ENCODE measurements at places on chromosomes 7 and 10.

DNA sequence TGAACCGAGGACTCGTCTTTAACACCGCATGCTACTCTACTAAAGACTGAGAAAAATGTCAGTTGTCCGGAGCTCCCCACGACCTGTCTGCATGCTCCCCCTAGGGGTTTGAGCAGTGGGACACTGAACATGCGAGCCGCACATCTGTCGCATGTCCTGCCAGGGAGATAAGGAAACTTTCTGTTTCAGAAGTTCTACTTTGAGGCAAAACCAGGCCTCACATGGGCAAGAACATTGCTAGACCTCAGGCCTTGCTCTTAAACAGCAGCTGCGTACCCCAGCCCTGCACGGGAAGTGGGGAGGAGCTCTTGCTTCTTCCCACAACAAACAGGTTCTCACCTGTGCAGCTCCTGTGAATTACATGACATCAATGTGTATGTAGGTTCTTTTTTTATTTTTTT is 30.3 kb upstream of the HERPUD2 start:
- DNase-seq: peak; percentile 71

DNA sequence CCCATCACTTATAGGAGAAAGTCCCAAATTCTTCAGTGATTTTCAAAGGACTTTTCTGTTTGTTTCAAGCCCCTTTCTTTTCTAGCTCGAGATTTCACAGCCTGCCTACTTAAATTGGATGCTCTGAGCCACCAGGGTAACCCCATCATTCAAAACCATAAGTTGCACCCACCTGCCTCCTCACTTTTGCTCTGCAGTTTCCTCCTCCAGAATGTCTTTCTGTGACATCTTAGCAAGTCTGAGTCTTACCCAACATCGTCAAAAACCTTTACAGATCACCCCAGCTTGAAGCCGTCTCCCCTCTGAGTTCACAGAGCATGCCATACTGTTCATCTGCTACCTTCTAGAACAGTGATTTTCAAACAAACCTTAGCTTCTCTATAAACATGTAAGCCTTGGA is 64.3 kb upstream of the CACNB2 start:
- no peak for DNase-seq

DNA sequence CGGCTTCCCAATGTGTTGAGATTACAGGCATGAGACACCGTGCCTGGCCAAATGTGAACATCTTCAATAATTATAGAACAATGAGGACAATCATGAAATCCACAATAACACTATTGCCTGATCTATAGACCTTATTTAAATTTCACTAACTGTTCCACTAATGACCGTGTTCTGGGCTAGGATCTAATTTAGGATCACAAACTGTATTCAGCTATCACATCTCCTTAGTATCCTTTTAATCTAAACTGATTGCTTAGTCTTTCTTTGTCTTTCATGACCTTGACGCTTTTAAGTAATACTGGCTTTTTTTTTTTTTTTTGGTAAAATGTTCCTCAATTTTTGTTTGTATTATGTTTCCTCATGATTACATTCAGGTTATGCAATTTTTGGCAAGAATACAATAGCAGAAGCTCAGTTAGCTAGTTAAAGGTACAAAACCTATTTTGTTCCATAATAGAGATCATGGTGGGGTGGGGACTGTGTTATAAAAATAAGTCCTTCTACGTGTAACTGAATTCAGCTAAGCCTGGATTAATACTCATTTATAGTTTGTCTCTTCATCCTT is 158.4 kb downstream of the AOAH start:
- no peak for DNase-seq

GRCh38 chr10:86708783-86709380 is 40.6 kb downstream of the LDB3 start:
- no peak for DNase-seq

- no peak for DNase-seq
Measured at GRCh38 chr7:155860840-155861479, 48.7 kb upstream of the SHH start.

GRCh38 chr7:66170309-66171231 is 34.6 kb upstream of the TPST1 start:
- DNase-seq: no peak

- DNase-seq: no peak
Measured at GRCh38 chr7:106190589-106191330, 78.6 kb upstream of the SYPL1 start.

- DNase-seq: peak; percentile 46
Measured at GRCh38 chr7:131011976-131012375, 278.0 kb upstream of the KLF14 start.

DNA sequence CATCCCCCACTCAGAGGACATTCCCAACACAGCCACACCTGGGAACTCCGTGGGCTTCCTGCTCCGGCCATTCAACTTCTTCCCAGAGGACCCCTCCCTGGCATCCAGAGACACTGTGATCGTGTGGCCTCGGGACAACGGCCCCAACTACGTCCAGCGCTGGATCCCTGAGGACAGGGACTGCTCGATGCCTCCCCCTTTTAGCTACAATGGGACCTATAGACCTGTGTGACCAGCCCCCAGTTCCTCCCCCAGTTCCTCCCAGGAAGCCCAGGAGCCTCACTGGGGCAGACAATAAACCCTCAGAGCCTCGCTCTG is 8.6 kb downstream of the AOC1 start:
- DNase-seq: no peak

DNA sequence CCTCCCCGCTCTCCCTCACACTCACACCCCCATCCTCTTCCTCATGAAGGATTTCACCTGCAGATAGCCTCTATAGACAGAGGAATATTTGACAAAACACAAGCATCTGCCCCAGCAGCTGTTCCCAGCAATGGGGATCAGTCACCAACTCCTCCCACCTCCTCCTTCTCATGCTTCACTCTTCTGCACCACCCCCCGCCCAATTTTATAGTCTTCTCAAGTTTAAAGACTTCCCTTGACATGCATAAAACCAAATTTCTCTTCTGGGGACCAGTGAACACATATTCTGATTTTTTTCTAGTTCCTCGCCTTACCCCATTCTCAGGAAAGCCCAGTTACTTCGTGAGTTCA is 654.4 kb downstream of the LRMDA start:
- DNase-seq: no peak

DNA sequence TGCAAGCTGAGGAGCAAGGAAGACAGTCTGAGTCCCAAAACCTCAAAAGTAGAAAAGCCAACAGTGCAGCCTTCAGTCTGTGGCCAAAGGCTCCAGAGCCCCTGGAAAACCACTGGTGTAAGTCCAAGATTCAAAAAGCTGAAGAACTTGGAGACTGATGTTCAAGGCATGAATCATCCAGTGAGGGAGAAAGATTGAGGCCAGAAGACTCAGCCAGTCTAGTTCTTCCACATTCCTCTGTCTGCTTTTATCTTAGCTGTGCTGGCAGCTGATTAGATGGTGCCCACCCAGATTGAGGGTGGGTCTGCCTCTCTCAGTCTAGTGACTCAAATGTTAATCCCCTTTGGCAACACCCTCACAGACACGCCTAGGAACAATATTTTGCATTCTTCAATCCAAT is 20.1 kb upstream of the MDFIC start:
- DNase-seq: no peak

DNA sequence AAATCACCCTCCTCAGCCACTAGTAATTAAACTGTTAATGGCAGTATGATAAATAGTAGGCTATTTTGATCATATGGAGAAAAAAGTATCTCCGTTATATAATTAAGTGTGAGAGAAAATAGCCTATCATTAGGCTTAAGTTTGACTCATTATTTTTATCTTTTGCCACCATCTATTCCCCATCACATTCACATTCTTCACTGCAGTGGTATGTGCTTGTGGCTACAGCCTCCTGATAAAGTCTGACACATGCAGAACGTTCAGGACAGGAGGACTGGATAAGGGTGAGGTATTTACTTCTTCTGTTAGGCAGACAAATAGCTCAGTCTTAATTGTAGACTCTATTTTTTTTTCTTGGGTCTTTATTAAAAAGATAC is 5.8 kb downstream of the NEBL start:
- no peak for DNase-seq

DNA sequence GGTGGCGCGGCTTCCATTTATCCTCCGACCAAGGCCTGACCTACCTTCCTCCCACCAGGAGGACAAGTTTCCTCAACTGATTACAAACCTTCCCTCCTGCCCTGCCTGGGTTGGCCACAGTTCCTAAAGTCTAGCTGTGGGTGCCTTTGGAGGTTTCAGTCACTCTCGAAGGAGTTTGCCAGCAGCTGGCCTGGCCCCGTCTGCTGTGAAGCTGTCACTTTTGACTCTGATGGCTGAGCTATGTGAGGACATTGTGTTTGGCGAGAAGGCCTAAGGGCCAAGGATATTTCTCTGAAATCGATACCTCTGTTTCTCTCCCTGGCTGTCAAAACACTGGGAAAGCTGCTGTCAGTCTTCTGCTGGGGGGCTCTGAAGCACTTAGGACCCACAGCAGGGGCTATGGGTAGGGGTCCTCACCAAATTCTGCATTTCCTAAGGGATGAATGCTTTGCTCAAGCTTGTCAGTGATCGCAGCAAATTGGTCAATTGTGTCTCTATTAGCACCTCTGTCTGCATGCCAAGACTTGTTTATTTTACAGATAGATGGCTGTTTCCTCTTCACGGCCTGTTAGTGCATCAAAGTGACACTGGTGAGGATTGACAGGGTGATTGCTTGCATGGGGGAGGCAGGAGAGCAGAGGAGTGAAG is 31.9 kb upstream of the SAMD8 start:
- no peak for DNase-seq

DNA sequence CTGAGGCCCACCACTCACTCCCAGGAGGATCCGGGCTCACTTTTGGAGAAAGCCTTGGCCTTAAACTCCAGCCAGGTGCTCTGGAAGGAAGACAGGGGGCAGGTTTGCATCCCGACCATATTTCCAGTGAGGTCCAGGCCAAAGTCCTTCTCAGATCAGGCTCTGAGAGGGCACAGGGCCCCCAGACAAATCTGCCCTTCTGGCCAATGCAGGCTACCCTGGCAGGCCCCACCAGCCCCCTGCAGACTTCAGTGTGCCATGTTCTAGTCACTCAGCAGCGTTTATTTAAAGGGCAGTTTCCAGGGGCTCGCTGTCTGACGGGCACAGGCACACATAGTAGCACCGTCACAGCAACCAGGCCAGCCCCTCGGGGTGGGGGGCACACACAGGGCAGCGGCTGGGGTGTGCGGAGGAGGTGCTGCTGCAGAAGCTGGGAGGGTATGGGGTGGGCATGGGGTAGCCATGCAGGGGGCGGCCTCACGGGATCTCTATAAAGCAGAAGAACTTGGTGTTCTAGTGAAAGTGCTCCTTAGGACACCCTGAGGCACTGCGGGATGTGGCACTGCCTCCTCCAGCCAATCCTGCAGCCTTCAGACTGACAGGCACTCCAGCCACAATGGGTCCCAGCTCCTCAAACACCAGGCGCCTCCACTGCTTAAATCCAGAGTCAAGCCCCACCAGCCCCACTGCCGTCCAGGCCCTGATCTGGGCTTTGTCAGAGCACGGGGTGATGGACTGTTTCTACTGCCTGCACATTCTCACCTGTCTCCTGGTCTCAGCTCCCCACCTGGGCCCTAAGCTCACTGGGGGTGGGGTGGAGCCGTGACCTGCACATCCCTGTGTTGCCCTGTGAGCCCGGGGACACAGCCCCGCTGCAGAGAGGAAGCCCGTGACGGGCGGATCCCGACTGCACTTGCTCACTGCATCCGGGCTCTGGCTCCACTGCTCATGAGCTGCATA is 9.6 kb upstream of the PYROXD2 start:
- no peak for DNase-seq

- no peak for DNase-seq
Measured at GRCh38 chr7:158771-159170, 33.6 kb upstream of the FAM20C start.

DNA sequence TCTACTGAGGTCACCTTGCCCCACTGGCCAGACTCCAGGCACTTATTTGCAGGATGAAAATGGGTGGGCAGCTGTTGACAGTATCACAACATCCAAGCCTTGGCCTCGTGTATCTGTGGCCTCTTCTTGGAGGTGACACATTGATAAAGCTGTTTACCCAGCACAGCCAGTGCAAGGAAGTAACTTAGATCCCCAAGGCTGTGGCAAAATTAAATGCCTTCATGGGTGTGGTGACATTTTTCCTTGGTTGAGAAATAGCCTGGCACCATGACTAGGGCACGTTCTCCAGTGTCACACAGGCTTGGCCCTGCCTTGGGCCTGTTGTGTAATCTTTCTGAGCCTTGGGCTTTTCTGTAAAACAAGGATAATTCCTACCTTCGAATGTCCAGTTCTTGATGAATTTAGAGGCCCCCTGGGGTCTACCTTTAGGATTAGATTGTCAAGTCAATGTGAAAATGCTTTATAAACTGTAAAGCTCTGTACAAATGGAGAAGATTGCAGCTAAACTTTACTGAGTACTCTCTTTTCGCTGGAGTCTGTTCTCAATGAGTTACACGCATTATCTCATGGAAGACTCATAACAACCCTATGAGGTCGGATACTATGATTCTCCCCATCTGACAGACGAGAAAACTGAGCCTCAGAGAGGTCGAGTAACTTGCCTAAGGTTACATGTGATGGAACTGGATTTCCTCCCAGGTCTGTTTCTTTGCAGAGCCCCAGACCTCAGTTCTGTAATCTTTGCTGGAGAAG is 46.7 kb upstream of the LOXL4 start:
- DNase-seq: no peak

DNA sequence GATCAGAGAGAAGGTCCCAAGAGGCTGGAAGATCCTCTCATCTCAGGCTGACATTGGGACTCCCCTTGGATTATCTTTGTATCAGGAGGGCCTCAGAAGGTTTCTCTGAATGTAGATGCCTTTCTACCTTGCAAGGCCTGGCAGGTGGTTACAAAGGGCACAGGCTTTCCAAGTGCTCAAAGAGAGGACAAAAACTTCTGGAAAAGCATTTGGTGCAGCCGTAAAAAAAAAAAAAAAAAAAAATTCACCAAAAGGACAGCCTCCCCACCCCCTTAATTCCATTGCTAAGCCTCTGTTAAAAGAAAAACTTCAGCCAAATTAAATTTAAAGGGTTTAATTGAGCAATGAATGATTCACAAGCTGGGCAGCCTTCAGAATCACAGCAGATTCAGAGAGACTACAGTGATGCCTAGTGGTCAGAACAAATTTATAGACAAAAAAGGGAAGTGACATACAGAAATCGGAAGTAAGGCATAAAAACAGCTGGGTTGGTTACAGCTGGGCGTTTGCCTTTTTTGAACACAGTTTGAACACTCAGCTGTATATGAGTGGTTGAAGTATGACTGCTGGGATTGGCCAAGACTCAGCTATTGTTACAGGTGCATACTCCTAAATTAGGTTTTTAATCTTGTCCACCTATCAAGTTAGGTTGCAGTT is 42.5 kb upstream of the LRGUK start:
- DNase-seq: no peak

DNA sequence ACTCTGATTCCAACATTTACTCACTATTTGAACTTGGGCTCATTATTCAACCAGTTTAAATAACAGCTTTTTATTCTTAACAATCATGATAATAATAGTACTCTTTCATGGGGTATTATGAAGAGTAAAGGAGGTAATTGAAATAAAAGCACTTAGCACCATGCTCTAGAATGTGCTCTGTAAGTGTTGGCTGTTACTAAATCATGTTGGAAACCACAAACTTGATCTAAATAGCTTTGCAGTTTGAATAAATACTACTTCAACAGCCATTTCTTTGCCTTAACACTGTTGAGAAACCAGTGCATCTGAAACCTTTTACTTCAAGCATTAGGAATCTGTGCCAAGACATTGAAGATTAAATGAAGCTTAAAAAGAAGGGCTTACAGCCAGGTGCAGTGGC is 7.9 kb upstream of the UPF2 start:
- no peak for DNase-seq
